ENCODE measurements at places on chromosomes 1 and 21. TPM values are rescaled to one million over a fixed set of nuclear protein-coding genes. Genes with fewer than 3 reads are reported as not detected.

CYP4A11 gene
- total RNA-seq, result 0.13 TPM

NFIA gene
- total RNA-seq, result 0.29 TPM

DNA sequence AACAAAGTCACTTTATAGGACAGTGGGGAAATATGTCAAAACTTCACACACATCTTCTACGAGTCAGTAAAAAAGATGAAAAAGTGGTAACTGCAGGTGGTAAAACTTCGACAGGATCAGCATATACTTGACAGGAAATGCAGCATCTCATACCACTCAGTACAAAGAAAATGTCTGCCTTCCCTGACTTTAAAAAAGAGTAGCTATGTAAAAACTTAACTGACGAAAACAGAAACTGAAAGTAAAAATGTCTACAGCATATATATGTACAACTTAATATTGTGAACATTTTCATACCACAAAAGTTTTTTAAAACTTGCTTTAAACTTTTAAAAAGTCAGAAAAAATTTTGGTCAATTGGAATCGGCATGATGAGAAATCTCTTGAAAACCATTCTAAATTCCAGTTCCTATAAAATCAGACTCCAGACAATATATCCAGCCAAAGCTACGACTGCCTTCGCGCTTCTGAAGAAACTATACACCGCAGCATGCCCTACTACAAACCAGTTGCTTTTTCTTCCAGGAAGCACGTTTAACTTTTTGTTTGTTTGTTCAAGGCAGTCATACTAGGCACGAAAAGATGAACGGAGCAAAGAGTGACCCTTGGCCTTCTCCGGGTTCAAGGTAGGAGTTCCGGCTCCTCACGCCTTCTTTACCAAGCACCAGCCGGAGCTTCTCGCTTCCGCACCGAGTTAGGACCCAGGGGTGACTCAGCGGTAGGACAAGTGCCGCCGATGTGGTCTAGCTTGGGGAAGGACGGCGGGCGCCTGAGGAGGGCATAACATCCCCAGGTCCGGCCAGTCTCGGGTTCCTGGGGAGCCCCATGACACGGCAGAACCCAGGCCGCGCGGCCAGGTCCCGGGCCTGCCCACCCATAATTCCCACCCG lies 612 bp downstream of the PSMA5 start:
- no peaks in the 10 kb centered on the region for H3K4me1 ChIP-seq
- H3K36me3 ChIP-seq, result peaks cover 10% of the 10 kb centered on the region
- peak overlapping the region; percentile 89 for H3K27ac ChIP-seq
- no peaks in the 10 kb centered on the region for H3K27me3 ChIP-seq
- peak; percentile 32 for DNase-seq

SMCP gene
- total RNA-seq, result not detected

DNA sequence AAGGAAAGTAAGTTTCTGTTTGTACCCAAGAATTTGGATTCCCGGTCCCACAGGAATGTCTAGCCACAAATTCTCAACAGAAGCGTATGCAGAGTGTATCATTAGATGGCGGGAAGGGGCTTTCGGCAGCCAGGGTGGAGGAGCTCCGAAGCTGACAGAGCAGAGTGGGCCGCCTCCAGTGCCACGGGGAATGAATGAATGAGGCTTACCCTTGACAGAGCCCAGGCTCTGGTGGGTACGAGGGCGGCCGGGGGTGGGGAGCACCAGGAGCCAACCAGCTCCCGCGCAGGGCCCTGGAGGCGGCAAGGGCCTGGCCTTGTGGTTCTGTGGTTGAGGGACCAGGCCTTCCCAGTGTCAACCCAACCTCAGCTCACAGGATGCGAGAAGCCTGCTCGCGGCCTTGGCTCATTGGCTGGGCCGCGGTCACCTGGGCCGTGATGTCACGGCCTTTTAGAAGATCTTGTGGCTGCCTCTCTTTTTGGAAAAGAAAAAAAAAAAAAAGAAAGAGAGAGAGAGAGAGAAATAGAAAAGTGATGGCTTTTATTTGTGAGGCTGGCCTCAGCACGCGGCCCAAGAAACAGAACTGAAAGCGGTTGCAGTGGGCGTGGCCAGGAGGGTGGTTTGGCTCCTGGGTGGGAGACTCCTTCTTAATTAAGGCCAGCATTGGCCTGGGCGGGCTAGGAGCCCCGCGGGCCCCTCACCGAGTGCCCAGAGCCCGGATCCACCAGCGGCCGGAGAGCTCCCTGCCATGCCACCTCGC lies 34.9 kb upstream of the RUNX3 start:
- peak; percentile 96 for DNase-seq
- H3K4me3 ChIP-seq, result peak overlapping the region; percentile 97
- no peaks in the 10 kb centered on the region for H3K27me3 ChIP-seq
- H3K4me1 ChIP-seq, result peaks cover 29% of the 10 kb centered on the region
- no peaks in the 10 kb centered on the region for H3K36me3 ChIP-seq

BPNT1 gene
- 40.6 TPM for total RNA-seq

DNA sequence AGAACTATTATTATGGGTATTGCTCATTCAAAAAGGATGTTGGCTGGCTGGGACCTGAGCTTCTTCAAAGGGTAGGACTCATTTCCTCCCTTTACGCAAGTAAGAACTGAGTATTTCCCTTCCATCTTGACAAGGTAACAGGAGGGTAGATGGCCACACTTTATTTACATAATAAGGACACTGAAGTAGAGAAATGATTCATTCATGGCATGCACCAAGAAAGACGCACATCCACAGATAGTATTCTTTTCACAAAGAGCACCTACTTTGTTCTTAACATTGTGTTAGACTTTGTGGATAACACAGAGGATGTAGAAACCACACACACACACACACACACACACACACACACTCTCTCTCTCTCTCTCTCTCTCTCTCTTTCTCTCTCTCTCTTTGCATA lies 82.9 kb downstream of the FAM78B start:
- H3K36me3 ChIP-seq, result no peaks in the 10 kb centered on the region
- H3K4me3 ChIP-seq, result no peak overlapping the region
- H3K4me1 ChIP-seq, result peaks cover 9% of the 10 kb centered on the region
- peak; percentile 60 for DNase-seq

GRCh38 chr1:218850367-218850766 lies 323.3 kb upstream of the LYPLAL1 start:
- H3K27me3 ChIP-seq, result no peaks in the 10 kb centered on the region
- DNase-seq, result no peak
- no peak overlapping the region for H3K4me3 ChIP-seq
- H3K27ac ChIP-seq, result no peak overlapping the region

DNA sequence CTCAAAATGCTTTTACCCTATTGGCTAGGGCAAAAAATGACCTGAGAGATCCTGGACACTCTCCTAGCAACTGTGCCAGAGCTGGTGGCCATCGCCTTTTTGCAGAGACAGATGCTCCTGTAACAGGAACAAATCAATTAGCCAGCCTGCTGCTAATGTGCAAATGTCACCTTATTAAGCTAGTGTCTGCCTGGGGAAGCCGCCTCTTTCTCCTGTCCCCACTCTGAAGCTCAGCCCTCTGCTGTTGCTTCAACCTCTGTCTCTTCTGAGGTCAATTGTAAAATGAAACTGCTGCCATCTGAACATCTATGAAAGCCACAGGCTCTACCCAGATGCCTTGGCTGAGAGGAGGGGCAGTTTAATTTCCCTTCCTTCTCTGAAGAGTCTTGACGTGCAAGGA lies 85.5 kb upstream of the CACNA1E start:
- peak; percentile 34 for DNase-seq
- no peaks in the 10 kb centered on the region for H3K27me3 ChIP-seq
- no peaks in the 10 kb centered on the region for H3K36me3 ChIP-seq
- H3K4me1 ChIP-seq, result peaks cover 20% of the 10 kb centered on the region
- no peak overlapping the region for H3K27ac ChIP-seq
